Activated naive CD4-positive, alpha-beta T cell treated with anti-CD3 and anti-CD28 coated beads, Interleukin-2, amount 50 U/mL, for 72 hours (primary cell): ENCODE measurements at places on chromosomes 5 and 9. TPM values are rescaled to one million over a fixed set of nuclear protein-coding genes. Genes with fewer than 3 reads are reported as not detected.

CKMT2 gene
- total RNA-seq = not detected

- no peak for DNase-seq
These were observed at the start of gene DOK3 for GRCh38 chr5:177509381-177509951. Gene DOK3 (minus strand): TSS chr5:177509826. CDS start chr5:177509540, 286 bp downstream.

GRCh38 chr5:177445052-177445916 is 1.3 kb upstream of the PRR7 start:
- no peak for DNase-seq

DNA sequence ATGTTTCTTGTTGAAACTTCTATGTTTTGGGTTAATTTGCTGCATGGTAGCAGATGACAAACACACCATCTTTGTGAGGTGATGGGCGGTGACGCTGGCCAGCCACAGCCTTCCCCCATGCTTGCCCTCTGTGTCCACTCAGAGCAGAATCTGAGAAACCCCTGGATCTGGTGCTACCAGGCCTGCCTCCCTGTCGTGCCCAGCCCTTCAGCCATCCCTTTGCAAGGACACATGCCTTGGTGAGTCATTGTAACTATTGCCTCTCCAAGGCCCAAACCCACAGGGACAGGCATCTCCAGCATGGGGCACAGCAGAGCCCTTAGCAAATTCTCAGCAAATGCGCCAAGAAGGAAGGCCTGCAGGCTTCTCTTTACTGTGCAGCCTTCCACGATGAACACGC is 48.1 kb upstream of the FCN1 start:
- DNase-seq = no peak

GRCh38 chr9:23621924-23622323 is 204.1 kb downstream of the ELAVL2 start:
- DNase-seq = no peak

- DNase-seq = no peak
These were observed 22.7 kb downstream of the KLF4 start for GRCh38 chr9:107466826-107467225.

PLAC8L1 gene
- 0.64 TPM for total RNA-seq

DNA sequence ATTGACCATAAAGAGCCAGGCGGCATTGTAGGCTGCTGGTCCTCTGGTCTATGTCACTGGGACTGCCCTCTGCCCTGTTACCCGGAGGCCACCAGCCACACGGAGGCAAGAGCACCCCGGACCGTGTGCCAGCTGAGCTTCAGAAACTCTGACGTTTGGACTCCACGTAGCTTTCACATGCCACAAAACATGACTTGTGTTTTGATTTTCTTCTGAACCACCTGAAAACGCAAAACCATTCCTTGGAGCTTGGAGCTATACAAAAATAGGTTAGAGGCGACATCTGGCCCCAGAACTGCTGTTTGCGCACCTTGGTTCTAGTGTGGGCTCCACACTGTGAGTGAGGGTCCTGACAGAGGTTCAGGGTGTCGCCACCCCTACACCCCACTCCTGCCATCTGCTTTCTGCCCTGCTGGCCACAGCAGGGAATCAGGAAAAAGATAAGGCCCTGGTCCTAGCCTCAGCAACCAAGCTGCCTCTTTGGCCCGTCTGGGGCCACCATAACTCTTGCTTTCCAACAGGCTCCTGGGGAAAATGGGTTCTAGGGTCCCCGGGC is 151.3 kb upstream of the IRX2 start:
- no peak for DNase-seq

GRCh38 chr5:174559141-174559540 is 165.2 kb upstream of the MSX2 start:
- no peak for DNase-seq

DNA sequence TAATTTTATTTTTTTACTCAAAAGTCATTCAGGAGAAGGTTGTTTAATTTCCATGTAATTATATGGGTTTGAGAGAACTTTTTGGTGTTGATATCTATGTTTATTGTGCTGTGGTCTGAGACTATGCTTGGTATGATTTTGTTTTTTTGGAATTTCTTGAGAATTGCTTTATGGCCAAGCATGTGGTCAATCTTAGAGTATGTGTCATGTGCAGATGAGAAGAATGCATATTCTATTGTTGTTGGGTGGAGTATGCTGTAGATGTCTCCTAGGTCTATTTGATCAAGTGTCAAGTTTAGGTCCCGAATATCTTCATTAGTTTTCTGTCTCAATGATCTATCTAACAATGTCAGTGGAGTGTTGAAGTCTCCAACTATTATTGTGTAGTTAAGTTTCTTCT is 134.9 kb downstream of the HMHB1 start:
- no peak for DNase-seq

DNA sequence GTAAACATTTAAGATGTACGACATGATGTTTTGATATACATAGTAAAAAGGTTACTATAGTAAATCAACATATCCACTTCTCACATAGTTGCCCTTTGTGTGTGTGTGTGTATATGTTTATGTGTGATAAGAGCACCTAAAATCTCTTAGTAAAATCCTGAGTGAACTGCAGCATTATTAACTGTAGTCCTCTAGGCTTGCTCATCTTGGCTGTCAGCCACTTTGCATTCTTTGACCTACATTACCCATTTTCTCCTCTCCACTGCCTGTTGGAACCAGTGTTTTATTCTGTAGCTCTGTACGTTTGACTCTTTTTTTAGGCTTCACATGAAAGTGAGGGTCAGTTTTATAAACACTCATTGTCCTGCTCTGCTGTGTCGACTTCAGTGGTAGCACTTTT is 24.4 kb downstream of the C5orf22 start:
- no peak for DNase-seq

DNA sequence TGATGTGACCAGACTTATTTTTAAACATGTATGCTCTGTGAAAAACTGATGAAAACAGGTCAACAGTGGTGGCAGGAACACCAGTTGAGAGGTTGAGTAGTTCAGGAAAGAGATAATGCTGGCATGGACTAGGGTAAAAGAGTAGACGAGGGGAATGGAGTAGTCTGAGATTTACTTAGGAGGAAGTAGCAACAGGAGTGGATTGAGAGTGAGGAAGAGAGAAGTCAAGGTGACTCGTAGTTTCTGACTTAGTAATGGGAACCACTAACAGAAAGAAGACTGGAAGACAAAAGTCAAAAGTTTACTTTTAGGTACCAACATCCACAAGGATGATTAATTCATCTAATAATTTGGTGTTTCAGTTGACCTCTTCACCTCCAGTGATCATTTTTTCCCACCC is 3.6 kb downstream of the SRA1 start:
- DNase-seq = no peak

- no peak for DNase-seq
These were observed 13.7 kb downstream of the SYK start for GRCh38 chr9:90815183-90815943.

PCDHGB5 gene
- not detected for total RNA-seq

ENTPD2 gene
- total RNA-seq = 0.27 TPM

DNA sequence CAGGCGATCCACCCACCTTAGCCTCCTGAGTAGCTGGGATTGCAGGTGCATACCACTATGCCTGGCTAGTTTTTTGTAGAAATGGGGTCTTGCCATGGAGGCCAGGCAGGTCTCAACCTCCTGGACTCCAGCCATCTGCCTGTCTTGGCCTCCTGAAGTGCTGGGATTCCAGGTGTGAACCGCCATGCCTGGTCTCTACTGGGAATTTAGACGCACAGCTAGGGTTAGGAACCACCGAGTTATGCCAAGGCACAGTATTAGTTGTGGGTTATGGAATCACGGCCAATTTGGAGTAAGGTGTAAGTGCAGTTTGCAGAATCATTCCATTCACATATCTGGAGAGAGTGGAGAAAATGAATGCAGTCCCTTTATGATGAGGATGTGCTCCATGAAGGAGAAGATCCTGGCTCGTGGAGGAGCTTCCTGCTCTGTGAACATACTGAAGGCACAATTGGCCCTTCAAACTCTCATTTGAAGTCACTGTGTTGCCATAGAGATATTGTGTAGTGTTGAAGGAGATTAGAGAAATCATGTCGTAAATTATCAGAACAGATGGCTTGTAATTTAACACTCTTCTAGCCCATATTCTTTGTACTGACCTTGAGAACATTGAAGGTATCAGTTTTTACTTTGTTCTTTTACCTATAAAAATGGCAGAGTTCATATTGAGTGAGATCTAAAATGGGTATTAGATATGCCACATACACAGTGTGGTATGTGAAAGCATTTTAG is 18.8 kb downstream of the TRIO start:
- no peak for DNase-seq

DNA sequence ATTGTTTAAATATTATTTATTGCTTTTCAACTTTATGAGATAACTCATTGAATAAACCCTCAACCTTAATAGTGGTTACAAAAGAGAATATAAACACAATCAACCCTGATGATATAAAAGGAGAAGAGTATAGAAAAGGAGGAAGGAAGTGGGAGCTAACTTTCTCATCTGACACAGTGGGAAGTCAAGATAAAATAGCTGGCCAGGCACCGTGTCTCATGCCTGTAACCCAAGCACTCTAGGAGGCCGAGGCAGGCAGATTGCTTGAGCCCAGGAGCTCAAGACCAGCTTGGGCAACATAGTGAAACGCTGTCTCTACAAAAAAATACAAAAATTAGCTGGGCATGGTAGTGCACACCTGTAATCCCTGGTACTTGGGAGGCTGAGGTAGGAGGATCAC is 93.5 kb downstream of the PPP2R2B start:
- no peak for DNase-seq

GRCh38 chr9:88280816-88281382 is 107.3 kb upstream of the SPIN1 start:
- DNase-seq = no peak

DNA sequence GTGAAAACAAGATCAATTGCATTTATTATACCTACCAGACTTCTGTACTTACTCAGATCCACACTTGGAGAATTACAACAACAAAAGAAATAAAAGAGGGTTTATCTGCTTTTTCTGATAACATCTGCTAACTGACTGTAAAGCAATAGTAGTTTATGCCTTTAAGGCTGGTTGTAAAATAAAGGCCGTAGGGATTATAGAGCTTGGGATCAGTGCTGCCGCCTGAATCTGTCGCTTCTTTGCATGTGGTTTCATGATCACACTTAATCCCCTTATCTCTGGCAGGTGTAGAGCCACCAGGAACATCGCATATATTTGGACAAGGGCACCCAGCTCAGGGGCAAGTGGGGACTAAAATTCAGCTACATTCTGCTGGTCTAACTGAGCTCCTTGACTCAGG is 146.7 kb downstream of the CCDC192 start:
- DNase-seq = no peak

DNA sequence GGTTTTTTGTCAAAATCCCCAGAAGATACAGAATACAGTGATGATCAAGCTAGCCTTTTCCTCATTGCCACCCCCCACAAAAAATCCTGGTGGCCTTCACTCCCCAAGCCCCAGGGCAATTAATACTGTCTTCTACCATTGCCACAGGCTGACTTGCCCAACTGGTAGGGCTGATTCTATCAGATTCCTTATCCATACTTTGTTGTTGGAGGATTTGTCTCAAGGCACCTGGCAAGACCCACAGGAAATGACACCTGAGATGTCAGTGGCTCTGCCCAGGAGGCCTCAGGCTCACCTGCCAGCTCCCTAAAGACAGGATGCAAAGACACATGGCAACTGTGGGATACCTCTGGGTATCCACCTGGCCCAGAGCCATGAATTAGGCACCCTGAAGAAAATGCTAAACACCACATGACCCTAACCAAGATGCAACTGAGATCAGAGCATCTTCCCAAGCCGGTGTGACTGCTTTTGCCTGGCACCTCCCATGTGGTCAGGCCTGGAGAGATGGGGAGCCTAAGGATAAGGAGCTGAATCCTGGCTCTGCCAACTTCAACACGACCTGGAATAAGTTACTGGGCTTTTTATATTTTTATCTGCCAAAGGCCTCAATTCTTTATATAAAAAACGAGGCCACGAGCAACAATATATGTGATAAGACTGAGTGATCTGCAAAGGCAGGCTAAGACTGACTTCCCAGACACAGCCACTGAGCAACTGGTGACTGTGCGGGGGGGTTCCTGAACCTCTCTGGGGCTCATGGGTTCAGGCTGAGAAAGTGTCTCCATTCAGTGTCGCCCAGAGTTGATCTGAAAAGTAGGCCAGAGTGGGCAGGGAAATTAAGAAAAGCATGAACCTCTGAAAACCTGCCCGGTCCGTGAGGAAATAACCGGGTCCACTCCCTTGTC is 944 bp downstream of the ATOX1 start:
- DNase-seq = no peak

DNA sequence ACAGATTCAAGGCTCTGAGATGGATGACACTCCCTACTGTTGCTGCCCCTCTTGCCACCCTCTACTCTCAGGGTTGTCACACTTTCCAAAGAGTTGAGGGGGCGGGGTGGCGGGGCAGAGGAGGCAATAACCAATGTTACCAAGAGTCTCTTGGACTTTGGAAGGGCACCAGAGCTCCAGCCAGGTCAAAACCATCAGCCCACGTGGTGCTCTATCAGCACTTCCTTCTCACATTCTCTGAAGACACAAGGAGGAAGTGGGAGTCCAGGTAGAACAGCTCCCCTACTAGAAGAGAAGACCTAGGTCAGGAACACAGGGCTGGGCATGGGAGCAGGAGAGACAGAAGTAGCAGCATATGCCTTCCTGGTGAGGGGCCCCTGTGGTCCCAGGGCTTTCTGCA is 33.0 kb upstream of the PIK3R1 start:
- DNase-seq = no peak

DNA sequence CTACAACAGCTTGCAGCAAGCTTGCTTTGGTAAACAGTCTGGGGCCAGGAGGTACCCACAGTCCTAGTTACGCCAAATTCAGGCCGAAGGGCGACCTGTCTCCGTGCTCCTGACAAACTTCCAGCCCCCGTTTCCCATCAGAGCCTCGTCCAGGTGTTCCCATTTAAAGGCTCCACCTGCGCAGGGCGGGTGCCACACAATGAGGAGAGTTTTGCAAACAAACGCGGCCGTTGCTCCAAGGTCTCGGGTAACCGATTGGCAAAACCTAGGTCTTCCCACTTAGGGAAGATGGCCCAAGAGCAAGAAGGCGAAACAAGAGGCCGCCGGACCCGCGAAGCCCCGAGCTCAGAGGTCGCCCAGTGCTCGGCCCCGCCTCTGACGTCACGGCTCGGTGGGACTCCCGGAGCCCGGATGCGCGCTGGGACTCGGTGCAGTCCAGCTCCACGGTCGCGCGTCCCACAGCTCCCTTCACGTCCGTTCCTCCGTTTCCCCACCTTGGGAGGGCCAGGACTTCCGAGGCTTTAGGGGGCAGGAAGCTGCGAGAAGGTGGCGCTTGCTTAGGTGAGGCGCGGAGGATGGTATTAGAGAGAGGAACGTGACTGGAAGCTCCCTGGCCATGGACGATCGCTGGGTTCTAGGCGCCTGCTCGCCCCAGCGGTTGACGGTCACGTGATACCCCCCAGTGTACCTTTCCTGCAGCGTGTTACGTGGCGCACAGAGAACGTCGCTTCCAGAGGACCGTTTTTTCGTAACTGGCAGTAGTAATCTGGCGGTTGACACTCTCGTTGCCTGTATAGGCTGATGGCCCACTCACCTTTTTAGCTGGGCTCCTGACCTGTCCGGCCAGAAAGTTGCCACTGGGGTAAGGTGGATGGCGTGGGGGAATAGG is 41.8 kb upstream of the KDM4C start:
- DNase-seq = peak; percentile 43

GRCh38 chr5:135071311-135071710 is 37.3 kb upstream of the PITX1 start:
- DNase-seq = no peak

CMYA5 gene
- total RNA-seq = 0.30 TPM

CDKN2B gene
- total RNA-seq = 0.09 TPM

GRCh38 chr9:17978773-17979172 is 399.9 kb downstream of the SH3GL2 start:
- no peak for DNase-seq
